SHP77 (cell line): ENCODE measurements at places on chromosomes 12 and 14.

- DNase-seq: no peak
Measured at GRCh38 chr12:553216-554000, 93.7 kb downstream of the B4GALNT3 start.

GRCh38 chr12:99224237-99224636, 423.3 kb upstream of the GARIN6 start:
- DNase-seq: no peak

GRCh38 chr12:57080855-57081254, 2.3 kb upstream of the NEMP1 start:
- no peak for DNase-seq

DNA sequence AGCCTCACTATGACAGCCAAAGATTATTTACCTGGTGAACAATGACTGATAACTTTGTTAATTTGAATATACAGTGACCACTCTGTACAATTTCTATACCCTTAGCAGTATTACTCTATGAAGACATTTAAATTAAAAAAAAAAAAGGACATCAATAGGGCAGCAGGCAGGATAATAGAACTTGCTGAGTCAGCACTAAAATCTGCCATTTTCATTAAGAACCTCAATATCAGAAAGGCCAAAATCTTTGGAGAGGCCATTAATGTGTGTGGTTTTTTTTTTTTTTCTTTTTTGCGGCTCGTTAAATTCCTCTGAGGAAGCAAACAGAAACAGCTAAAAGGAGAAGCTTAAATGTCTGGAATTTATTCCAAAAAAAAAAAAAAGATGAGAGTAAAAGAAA, 73.7 kb downstream of the FOXN3 start:
- no peak for DNase-seq

- no peak for DNase-seq
Measured at GRCh38 chr14:75361751-75362433, 65.9 kb upstream of the JDP2 start.

GRCh38 chr12:95073698-95074520, 491 bp upstream of the NR2C1 start:
- no peak for DNase-seq

DNA sequence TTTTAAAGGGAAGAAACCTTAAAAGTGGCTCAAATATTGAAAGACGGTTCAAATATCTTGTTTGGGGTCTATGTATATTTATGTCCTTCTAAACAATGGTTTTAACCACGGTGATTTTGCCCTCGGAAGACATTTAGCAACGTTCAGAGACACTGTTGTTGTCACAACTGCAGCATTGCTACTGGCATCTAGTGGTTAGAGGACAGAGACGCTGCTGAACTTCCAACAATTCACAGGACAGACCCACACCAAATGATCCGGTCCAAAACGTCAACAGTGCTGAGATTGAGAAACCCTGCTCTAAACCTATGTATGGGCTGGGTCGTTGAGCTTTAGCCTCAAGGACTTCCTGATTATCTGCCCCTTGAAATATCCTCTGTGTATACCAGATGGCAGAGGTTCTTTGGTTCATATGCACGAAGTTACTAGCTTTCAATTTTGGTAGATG, 1.7 kb downstream of the ANGEL1 start:
- no peak for DNase-seq

- no peak for DNase-seq
Measured at GRCh38 chr12:33945438-33945784, 76.9 kb upstream of the ALG10 start.

- no peak for DNase-seq
Measured at GRCh38 chr12:107319533-107320032, 226.2 kb upstream of the CRY1 start.

DNA sequence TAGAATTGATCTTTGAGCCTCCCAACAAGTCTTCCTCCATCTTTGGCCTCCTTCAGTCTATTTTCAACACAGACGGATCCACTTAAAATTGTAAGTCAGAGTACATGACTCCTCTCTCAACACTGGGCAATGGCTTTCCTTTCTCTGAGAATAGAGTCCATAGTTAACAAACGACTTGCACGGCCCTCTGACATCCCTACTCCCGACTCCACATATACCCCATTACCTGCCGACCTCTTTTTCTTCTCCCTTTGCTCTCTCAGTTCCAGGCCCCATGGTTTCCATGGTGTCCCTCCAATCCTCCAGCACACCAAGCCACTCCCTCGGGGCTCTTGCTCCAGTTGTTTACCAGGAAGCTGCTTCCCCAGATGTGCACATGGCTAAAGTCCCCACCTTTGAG, 84.7 kb downstream of the DNAI7 start:
- no peak for DNase-seq

- no peak for DNase-seq
Measured at GRCh38 chr12:43104494-43104893, 447.5 kb downstream of the ADAMTS20 start.

DNA sequence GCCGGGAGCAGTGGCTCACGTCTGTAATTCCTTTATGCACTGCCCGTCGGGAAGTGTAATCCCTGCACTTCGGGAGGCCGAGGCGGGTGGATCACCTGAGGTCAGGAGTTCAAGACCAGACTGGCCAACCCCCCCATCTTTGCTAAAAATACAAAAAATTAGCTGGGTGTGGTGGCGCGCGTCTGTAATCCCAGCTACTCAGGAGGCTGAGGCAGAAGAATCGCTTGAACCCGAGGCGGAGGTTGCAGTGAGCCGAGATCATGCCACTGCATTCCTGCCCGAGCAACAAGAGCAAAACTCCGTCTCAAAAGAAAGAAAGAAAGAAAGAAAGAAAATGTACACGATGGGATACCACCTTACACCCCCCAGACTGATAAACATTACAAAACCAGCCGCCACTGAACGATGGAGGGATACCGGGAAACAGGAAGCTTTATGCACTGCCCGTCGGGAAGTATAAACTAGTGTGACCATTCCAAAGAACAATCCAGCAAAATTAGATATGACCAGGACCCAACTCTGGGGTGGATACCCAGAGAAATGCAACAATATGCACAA, 1.1 kb downstream of the ABCD4 start:
- no peak for DNase-seq

- DNase-seq: no peak
Measured at GRCh38 chr14:105907276-105907675, 380.9 kb downstream of the TMEM121 start.

- no peak for DNase-seq
Measured at GRCh38 chr14:103561381-103562178, 877 bp downstream of the BAG5 start.

DNA sequence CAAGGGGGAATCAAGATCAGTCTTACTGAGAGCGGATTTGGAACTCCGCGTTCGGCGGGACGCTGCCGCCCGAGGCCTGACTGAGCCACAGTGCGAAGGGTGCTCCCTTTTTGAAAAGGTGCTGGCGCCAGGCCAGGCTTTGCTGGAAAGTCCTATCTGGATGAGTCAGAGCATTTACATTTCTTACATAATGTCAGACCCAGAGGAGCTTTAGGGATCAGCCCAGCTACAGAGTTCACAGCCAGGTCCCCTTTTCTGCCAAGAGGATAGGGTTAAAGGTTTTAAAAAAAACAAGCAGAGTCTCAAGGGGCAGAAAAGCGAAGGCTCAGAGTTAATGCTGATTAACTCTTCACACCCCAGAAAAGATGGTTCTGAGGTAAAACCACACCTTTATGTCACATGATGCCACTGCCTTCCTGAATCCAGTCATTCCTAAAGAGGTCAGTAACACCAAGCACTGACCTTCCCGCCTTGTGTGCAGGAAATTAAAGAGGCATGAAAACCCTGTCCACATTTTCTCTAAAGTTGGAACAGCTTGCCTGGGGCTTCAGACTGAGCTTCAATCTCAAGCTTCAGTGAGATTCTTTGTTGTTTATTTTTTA, 11.7 kb upstream of the FBXL14 start:
- DNase-seq: peak; percentile 46

- DNase-seq: no peak
Measured at GRCh38 chr12:26551385-26551784, 281.6 kb downstream of the ITPR2 start.

DNA sequence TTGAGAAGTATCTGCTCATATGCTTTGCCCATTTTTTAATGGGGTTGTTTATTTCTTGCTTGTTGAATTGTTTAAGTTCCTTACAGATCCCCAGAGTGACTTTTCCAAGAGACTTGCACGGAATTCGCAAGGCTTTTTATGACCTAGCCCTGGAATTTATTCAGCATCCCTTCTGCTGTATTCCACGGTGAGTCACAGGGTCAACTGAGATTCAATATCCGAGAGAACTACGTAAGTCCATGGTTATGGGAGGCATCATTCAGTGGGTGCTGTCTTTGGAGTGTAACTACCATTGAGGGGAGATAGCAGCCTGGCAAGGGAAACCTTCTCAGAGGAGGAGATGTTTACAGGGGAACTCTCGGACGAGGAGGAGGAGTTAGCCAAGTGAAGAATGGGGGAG, 20.9 kb upstream of the GPRC5A start:
- DNase-seq: no peak

- no peak for DNase-seq
Measured at GRCh38 chr14:62001963-62002362, 239.7 kb downstream of the SNAPC1 start.

- no peak for DNase-seq
Measured at GRCh38 chr12:72054511-72054910, 115.9 kb downstream of the TPH2 start.

GRCh38 chr14:28323366-28323765, 443.2 kb upstream of the FOXG1 start:
- no peak for DNase-seq

GRCh38 chr14:91388551-91388975, 29.1 kb downstream of the CCDC88C start:
- DNase-seq: no peak

GRCh38 chr14:32696325-32697091, 242.2 kb upstream of the NPAS3 start:
- no peak for DNase-seq

GRCh38 chr12:11812586-11813437, 163.3 kb downstream of the ETV6 start:
- DNase-seq: peak; percentile 38

- no peak for DNase-seq
Measured at GRCh38 chr12:133057446-133057845, 20.1 kb downstream of the ZNF84 start.

- no peak for DNase-seq
Measured at GRCh38 chr12:88241862-88242570, 99.9 kb downstream of the TMTC3 start.

DNA sequence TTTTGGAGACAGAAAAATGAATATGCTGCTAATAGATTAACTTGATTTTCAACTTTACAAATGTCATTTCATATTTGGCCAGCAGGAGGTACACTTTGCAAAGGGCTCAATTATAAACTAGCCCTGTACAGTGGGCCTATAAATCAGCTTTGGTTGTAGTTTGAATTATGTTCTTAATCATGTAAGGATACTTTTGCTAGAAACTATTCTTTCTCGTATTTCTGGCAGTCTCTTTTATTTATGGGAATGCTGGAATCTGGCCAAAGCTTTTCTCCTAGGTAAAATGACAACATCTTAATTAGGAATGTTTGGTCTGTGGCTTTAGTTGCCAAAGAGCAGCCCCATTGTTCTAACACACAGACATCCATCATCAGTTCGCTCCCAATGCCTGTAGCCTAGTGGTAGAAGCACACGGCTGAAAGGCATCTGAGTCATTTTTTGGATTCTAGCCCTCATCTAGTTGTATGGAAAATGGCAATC, 1322.3 kb upstream of the SEL1L start:
- peak; percentile 40 for DNase-seq

- DNase-seq: no peak
Measured at GRCh38 chr14:33219957-33220356, 281.3 kb downstream of the NPAS3 start.

- no peak for DNase-seq
Measured at GRCh38 chr14:35339761-35340406, 47.7 kb downstream of the PSMA6 start.

DNA sequence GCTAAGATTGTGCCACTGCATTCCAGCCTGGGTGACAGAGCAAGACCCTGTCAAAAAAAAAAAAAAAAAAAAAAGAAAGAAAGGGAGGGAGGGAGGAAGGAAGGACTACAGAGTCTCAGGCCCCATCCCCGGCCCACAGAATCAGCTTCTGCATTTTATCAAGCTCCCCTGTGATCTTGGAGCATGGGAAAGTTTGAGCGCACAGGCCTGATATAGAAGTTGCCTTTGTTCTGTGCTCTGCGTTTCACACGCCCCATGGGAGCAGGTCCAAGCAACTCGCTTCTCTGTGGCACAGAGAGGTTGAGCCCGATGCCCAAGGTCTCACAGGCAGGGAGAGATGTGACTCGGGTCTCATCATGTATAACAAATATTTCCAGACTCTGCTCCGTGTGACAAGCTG, 101.8 kb downstream of the PHETA1 start:
- no peak for DNase-seq

DNA sequence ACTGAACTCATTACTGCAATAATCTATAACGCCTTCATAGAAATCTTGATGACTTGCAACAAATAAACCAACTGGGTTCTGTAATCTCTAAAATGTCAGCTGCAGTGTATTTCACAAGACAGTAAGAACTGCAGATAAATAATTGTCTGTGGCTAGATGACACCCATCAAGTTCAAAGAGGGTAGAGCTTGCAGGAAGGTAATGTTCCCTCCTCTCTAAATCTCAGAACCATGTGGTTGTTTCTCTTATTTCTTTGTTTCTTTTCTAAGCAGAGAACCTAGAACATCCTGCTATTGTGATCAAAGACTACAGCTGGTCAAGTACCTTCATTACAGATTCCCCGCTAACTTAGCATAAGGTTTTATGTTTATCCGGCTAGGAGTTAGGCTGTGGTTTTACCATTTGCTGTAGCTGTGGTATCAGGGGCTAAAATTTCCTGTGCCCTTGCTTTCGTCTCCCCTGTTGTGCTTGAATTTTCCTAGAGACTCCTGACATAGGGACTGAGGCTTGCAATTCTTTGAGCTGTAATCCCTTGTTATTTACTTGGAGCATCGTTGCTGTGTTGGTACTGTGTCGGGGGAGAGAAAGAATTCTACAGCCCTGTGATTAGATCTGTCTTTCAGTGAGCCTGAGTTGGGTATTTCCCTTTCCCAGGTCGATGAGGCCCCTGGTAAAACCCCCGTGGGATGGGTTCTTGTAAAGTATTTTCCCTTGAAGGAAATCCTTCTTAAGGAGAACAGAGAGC, 253.1 kb upstream of the BTG1 start:
- DNase-seq: no peak

GRCh38 chr12:42283739-42284138, 42.2 kb downstream of the ZCRB1 start:
- DNase-seq: no peak

DNA sequence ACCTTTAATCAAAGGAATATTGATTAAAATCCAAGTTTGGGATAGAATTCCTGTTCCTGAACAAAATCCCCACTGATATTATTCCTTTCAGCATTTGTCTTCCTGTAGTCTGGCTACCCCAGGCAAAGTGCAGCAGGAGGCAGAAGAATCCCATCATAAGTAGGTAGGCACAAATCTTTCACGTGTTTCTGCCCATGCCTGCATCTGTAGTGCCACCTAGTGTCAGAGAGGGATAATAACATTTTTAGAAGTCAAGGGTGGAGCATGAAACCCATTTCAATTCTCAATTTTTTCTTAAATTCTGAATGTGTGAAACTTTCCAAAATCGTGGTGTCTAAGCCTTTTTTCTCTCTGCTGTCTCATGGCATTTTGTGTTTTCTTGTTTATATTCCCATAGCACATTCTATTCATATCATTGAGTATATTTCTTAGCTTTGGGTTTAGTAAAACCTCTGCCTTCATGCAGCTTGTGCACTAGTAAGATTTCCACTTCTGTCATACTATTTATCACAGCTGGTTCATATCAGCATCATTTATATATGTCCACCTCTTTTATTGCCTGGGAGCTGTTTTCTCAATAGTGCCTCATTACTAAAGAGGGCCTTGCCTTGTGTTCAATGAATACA, 47.8 kb upstream of the RERG start:
- peak; percentile 31 for DNase-seq
